Muscle of back (tissue), 13 donors: ENCODE measurements at places on chromosomes 3 and 15. TPM values are rescaled to one million over a fixed set of nuclear protein-coding genes. Genes with fewer than 3 reads are reported as not detected.

DNA sequence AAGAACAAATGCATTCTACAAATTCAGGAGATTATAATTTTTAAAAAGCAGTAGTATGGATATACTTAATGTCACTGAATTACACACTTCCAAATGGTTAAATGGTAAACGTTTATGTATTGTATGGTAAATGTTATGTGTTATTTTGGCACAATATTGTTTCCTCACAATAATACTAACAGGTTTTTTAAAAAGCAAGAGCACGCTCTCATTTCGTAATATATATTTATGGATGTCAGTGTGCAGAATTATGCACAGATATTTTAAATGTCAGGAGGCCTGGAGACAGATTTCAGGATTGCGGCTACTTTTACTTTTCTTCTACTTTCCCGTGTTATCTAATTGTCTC is 533 bp downstream of the ZNF445 start:
- no peak for DNase-seq

SAMMSON gene
- 0.15 TPM for polyA plus RNA-seq

TPRG1 gene
- polyA plus RNA-seq: 4.0 TPM

- DNase-seq: no peak
Observed at GRCh38 chr3:23919628-23920027, 2.7 kb downstream of the RPL15 start.

DGKG gene
- 1.8 TPM for polyA plus RNA-seq

DNA sequence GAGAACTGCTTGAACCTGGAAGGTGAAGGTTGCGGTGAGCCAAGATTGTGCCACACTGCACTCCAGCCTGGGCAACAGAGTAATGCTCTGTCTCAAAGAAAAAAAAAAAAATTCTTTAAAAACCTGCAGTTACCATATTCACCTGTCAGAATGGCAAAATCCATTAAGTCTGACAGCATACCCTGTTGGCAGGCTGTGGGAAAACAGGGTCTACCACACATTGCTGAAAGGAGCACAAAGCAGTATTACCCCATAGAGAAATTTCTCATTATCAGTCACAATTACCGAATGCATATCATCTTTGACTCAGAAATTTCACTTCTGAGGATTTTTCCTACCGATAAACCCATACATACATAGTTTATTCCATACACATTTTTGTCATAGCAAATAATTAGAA is 264.1 kb upstream of the SLCO3A1 start:
- DNase-seq: no peak

DNA sequence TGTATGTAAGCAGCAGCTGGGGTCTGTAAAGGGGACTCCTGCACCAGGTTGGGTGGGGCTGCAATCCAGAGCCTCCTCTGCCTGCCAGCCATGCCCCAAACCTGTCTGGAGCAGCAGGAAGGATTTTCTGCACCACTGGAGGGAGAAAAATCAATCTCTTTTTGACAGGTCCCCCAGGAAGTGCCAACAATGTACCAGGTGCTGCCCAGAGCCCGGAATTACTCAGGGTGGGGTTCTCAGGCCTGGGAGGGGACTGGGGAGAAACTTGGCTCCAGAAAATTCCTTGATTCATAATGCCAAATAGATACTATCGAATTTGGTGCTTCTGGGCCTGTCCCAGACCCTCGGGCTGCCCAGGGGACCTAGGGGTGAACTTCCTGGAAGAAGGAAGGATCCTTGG is 52.6 kb downstream of the WNT7A start:
- DNase-seq: no peak

DNA sequence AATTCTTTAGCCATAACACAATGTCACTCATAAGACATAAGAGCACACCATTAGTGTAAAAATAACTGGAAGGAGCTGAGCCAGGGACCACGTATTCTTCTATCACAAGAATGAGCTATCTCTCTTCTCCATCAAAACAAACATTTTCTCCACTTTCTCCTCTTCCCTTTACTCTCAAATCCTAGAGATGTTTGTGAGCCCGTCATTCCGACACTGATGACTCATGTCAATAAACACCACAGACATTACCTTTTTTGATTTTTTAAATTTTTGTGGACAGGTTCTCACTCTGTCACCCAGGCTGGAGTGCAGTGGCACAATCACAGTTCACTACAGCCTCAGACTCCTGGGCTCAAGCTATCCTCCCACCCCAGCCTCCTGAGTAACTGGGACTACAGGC is 86.6 kb downstream of the MEX3B start:
- no peak for DNase-seq

CLSTN2 gene
- 2.6 TPM for polyA plus RNA-seq

GRCh38 chr3:11050666-11051323 is 58.2 kb downstream of the SLC6A1 start:
- no peak for DNase-seq

DNA sequence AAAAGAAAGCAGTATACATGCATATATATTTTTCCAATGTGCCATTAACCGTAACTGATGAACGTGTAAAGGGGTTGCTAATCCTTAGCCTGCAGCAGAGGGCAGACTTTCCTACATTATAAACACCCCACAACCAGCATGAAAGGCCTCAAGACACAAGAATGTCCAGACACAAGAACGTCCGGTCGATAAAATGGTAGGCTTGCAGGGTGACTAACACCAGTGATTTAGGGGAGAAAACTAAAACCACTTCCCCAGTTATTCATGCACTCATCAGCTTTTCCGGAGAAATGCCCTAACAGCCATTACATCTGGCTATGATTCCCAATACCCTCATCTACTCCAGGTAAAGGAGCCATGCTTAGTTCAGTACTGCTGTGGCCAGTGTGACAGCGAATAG is 57.4 kb downstream of the LRTM1 start:
- DNase-seq: peak; percentile 81

DNA sequence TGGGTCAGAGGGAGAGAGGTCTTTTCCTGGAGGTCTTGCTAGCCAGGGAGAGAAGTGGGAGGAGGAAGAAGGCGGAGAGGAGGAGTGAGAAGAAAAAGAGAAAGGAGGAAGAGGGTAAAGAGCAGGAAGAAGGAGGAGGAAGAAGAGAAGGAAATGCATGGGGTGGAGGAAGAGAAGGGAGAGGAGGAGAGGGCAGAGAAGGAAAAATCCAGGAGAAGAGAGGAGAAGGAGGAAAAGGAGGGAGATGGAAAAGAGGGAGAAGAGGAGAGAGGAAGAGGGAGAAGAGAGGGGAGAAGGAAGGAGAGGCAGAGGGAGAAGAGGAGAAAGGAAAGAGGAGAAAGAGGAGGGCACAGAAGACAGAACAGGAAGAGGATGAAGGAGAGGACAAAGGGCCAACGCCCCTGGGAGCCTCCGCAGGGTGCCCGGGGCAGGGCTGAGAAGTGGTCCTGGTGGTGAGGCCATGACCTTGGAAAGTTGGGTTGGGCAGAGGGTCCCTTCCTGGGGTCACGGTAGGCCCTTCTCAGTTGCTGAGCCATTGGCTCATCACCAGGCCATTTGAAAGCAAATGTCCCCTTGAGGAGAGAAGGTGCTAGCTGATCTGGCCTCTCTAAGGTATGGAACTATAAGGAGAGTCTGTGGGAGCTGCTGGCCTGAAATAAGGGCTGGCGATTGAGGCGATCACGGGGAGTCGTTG is 1.2 kb upstream of the SEMA3F start:
- no peak for DNase-seq

- no peak for DNase-seq
Observed at GRCh38 chr15:92780843-92781242, 119.3 kb upstream of the CHD2 start.

SLCO2A1 gene
- 1.0 TPM for polyA plus RNA-seq

DNA sequence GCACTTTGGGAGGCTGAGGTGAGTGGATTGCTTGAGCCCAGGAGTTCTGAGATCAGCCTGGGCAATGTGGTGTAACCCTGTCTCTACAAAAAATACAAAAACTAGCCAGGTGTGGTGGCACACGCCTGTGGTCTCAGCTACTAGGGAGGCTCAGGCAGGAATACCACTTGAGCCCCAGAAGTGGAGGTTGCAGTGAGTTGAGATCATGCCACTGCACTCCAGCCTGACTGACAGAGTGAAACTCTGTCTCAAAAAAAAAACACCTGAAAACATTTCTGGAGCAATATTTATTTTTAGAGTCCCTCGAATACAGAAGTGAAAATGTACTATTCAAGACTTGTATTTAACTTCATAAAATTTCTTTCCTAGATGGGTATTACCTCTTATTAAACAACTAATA is 4.6 kb downstream of the SPCS1 start:
- no peak for DNase-seq

- DNase-seq: no peak
Observed at GRCh38 chr3:31851278-31851677, 129.8 kb downstream of the OSBPL10 start.

CKMT1A gene
- not detected for polyA plus RNA-seq

DNA sequence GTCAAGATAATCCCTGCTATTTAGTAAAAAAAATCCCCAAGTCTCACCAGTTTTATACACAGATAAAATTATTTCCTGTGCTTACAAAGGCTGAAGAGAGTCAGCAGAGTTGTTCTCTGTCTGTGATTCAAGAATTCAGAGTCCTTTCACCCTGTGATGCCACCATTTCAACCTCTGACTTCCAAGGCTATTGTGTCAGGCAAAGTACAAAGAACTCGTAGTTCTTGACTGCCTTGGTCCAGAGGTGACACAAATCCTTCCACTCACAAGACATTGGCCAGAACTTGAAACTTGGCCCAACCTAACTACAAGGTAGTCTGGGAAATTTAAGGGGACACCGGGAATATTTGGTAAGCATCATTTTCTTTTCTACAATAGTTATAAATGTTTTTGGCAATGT is 34.9 kb upstream of the CMC1 start:
- peak; percentile 32 for DNase-seq

GRCh38 chr15:31062911-31063310 is 38.6 kb downstream of the TRPM1 start:
- DNase-seq: peak; percentile 10

- DNase-seq: peak; percentile 91
Observed at GRCh38 chr3:172153335-172153861, 114.0 kb downstream of the FNDC3B start.

ATP13A4 gene
- polyA plus RNA-seq: 0.31 TPM

GRCh38 chr3:46913644-46914043 is 36.1 kb downstream of the PTH1R start:
- no peak for DNase-seq

DNA sequence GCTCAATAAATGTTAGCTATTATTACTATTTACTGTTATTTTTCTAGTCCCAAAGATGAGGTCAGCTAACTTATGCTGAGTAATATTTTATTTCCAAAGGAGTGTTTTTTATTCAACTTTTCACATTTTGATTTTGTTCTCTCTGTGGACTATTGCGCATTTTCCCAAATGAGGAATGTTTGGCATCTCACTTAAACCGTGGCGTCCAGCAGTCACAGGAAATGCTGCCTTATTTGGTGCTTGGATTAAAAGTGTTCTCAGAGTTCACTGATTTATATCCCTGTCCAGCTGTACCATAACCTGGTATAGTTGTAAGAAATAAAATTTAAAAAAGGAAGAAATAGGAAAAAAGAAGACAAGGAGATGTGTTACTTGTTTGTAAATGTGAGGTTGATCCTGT is 166.8 kb downstream of the THSD4 start:
- peak; percentile 82 for DNase-seq

TGM4 gene
- polyA plus RNA-seq: not detected

RTP2 gene
- polyA plus RNA-seq: not detected

DNA sequence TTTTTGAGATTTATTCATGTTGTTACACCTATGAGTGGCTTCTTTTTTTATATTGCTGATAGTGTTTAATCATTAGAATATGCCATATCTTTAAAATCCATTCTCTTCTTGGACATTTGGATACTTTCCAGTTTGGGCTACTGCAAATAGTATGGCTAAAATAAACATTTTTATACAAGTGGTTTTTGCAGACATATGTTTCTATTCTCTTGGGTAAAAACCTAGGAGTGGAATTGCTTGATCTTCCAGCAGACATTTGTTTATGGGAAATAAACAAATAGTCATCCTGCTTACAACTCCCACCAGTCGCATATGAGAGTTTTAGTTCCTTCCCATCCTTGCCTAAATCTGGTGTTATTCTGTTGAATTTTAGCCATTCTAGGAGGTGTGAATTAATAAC is 193.1 kb downstream of the ALCAM start:
- no peak for DNase-seq

IL12A gene
- 0.75 TPM for polyA plus RNA-seq

DNA sequence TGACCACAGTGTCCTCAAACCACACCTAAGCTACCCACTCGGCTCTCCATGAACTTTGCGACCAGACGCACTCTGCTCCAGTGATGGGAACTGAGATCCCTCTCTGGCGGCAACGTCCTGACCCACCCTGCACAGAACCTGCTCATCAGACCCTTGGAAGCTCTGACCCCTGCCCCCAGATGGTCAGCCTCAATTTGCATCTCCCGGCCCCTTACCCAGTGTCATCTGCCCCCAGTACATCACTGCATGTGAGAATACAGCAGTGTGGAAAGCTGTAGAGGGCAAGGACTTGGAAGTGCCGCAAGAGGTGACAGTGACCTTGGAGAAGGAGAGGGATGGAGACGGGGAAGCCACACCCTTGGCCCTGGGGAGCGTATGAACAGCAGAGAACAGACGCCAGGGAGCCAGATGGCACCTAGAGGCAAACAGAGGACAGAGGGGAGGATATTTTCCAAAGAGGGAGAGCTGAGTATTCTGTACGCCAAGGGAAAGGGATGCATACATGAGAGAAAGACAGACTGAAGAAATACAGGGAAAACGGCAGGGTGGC is 192.0 kb downstream of the XXYLT1 start:
- DNase-seq: no peak
